Immature natural killer cell (primary cell): ENCODE measurements at places on chromosomes 7 and 10. TPM values are rescaled to one million over a fixed set of nuclear protein-coding genes. Genes with fewer than 3 reads are reported as not detected.

Gene EPC1
- polyA plus RNA-seq = 50.5 TPM

Gene C7orf33
- not detected for polyA plus RNA-seq

Gene OR2A14
- polyA plus RNA-seq = not detected

DNA sequence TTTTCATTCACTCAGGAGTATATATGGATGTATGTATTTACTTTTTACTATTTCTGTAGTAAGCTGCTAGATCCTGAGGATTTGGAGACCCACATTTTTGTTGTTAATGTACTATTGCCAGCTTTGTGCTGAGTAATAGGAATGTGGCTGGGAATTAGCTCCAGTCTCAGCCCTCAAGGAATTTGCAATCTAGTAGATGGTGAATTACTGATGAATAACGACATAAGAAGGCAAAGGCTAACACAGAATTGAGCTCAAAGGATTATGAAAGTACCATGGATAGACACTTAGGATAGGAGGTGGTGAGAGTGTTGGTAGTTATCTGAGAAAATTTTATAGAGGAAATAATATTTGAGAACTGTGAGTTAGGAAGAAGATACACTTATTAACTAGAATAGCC lies 19.9 kb downstream of the CASD1 start:
- no peak overlapping the region for H3K4me3 ChIP-seq
- peaks cover 2% of the 10 kb centered on the region for H3K4me1 ChIP-seq
- DNase-seq = no peak
- H3K27me3 ChIP-seq = no peaks in the 10 kb centered on the region
- peaks cover 16% of the 10 kb centered on the region for H3K36me3 ChIP-seq

GRCh38 chr7:138527746-138528223 lies 67.7 kb downstream of the TRIM24 start:
- H3K27ac ChIP-seq = no peak overlapping the region
- H3K36me3 ChIP-seq = peaks cover 54% of the 10 kb centered on the region
- no peak overlapping the region for H3K4me3 ChIP-seq
- H3K27me3 ChIP-seq = peaks cover 5% of the 10 kb centered on the region
- H3K4me1 ChIP-seq = peaks cover 2% of the 10 kb centered on the region

GRCh38 chr7:75869776-75870379 lies 9.0 kb upstream of the RHBDD2 start:
- H3K27me3 ChIP-seq = no peaks in the 10 kb centered on the region
- no peak overlapping the region for H3K27ac ChIP-seq
- H3K4me3 ChIP-seq = no peak overlapping the region

DNA sequence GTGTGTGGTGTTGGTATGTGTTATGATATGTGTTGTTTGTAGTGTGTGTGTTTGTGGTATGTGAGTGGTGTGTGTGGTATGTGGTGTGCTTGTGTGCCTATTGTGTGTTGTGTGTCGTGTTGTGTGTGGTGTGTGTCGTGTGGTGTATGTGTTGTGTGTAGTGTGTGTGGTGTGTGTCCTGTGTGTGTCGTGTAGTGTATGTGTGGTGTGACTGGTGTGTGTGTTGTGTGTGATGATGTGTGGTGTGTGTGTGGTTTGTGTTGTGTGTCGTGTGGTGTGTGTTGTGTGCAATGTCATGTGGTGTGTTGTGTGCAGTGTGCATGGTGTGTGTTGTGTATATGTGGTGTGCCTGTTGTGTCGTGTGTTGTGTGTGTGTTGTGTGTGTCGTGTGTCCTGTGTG lies 144.6 kb downstream of the DNAJB6 start:
- H3K36me3 ChIP-seq = no peaks in the 10 kb centered on the region
- no peak overlapping the region for H3K4me3 ChIP-seq
- peaks cover 7% of the 10 kb centered on the region for H3K27me3 ChIP-seq
- no peak for DNase-seq
- no peak overlapping the region for H3K27ac ChIP-seq
- H3K4me1 ChIP-seq = no peaks in the 10 kb centered on the region

GRCh38 chr7:142539901-142540300 lies 209.4 kb upstream of the PRSS1 start:
- H3K4me3 ChIP-seq = no peak overlapping the region
- H3K27ac ChIP-seq = no peak overlapping the region
- H3K36me3 ChIP-seq = no peaks in the 10 kb centered on the region
- peaks cover 7% of the 10 kb centered on the region for H3K4me1 ChIP-seq
- H3K27me3 ChIP-seq = no peaks in the 10 kb centered on the region
- DNase-seq = no peak

GRCh38 chr10:11881030-11881476 lies 57.9 kb downstream of the PROSER2 start:
- H3K27me3 ChIP-seq = no peaks in the 10 kb centered on the region
- H3K4me3 ChIP-seq = no peak overlapping the region
- peaks cover 11% of the 10 kb centered on the region for H3K4me1 ChIP-seq
- DNase-seq = no peak

GRCh38 chr10:73989594-73990150 lies 8.2 kb upstream of the VCL start:
- peak overlapping the region; percentile 21 for H3K4me3 ChIP-seq
- H3K27me3 ChIP-seq = no peaks in the 10 kb centered on the region
- H3K36me3 ChIP-seq = no peaks in the 10 kb centered on the region
- no peak overlapping the region for H3K27ac ChIP-seq

- DNase-seq = no peak
- H3K36me3 ChIP-seq = no peaks in the 10 kb centered on the region
- no peaks in the 10 kb centered on the region for H3K4me1 ChIP-seq
- H3K4me3 ChIP-seq = no peak overlapping the region
- H3K27ac ChIP-seq = no peak overlapping the region
Measured at GRCh38 chr10:116154651-116155050, 118.4 kb downstream of the GFRA1 start.

- H3K27ac ChIP-seq = no peak overlapping the region
- H3K4me1 ChIP-seq = peaks cover 8% of the 10 kb centered on the region
- no peak overlapping the region for H3K4me3 ChIP-seq
- peaks cover 10% of the 10 kb centered on the region for H3K27me3 ChIP-seq
- no peaks in the 10 kb centered on the region for H3K36me3 ChIP-seq
Measured at GRCh38 chr10:78402591-78402990, 368.9 kb downstream of the RPS24 start.
